ENCODE measurements at places on chromosomes 6 and 20.

- DNase-seq: no peak
Measured at GRCh38 chr6:7489376-7489775, 52.1 kb upstream of the DSP start.

- no peak for DNase-seq
Measured at GRCh38 chr20:41456351-41456750, 89.7 kb upstream of the EMILIN3 start.

- no peak for DNase-seq
Measured at GRCh38 chr6:13677878-13678254, 33.8 kb downstream of the RANBP9 start.

DNA sequence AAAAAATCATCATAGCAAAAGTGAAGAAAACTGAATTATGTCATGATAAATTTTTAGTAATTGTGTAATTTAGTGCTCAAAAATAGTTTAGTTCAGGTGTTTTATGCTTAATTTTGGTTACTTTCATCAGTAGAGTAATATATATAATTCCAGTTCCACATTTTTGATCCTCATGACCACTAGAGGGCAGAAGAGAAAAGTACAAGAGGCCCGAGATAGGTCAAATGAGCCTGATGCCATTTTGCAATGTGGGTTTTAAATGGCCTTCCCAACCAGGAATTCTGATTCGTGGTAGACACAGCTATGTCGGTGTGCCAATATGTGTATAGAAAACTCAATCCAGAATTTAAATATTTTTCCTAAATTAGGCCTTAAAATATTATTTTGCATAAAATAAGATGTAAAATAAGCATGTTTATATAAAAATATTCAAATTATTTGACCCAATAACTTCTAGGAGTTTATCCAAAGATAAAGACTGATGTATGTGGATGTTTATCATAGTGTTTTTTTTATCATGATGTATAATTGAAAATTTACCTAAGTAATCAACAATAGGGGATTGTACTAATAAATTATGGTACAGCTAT is 159.7 kb upstream of the RPS6KA2 start:
- no peak for DNase-seq

GRCh38 chr6:27862396-27863066 is 49.7 kb downstream of the OR2B2 start:
- DNase-seq: no peak

Measured in stimulated activated CD8-positive, alpha-beta memory T cell treated with anti-CD3 and anti-CD28 coated beads, Interleukin-2, amount 100 ng/mL, for 1 hour (primary cell).